ENCODE measurements at places on chromosomes 7 and 10. TPM values are rescaled to one million over a fixed set of nuclear protein-coding genes. Genes with fewer than 3 reads are reported as not detected.

The NT5C2 gene
- 91.7 TPM for total RNA-seq

The TRIM50 gene
- total RNA-seq: 0.19 TPM

The ANKRD61 gene
- total RNA-seq: 0.19 TPM

- H3K4me1 ChIP-seq: no peaks in the 10 kb centered on the region
- H3K27ac ChIP-seq: no peak overlapping the region
- no peak for DNase-seq
- no peak overlapping the region for H3K4me3 ChIP-seq
- H3K27me3 ChIP-seq: no peaks in the 10 kb centered on the region
- H3K36me3 ChIP-seq: no peaks in the 10 kb centered on the region
Measured at GRCh38 chr7:108596560-108596959, 26.9 kb downstream of the DNAJB9 start.

The MKX gene
- 1.3 TPM for total RNA-seq

The SPOCK2 gene
- total RNA-seq: 19.7 TPM

DNA sequence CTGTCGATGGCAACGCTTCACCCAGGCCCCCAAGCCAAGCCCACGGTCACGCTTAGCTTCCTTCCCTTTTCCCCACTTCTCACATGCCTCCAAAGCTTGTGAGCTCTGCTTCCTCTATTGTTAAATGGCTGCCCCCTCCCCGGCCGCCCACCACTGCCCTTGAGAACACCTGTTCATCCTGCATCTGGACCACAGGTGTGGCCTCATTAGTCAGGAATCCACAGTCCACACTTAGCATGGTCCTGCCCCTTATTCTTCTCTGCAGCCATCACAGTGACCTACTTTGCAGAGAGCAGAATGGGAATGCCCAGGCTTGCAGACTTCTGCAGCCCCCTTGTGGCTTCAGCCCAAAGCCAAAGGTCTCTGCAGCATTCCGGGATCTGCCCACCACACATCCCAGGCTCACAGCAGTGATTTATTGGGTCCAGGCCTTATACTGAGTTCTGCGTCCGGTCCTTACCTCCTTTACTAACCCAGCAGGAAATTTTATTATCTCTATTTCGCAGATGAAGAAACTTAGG lies 66.9 kb downstream of the PTPRE start:
- peak; percentile 27 for DNase-seq
- no peaks in the 10 kb centered on the region for H3K27me3 ChIP-seq
- no peak overlapping the region for H3K4me3 ChIP-seq
- no peaks in the 10 kb centered on the region for H3K36me3 ChIP-seq

GRCh38 chr10:100186253-100187212 lies 704 bp upstream of the ERLIN1 start:
- H3K27ac ChIP-seq: peak overlapping the region; percentile 73
- H3K4me1 ChIP-seq: no peaks in the 10 kb centered on the region
- no peak for DNase-seq

The CYP26C1 gene
- total RNA-seq: 0.35 TPM

- no peaks in the 10 kb centered on the region for H3K27me3 ChIP-seq
- H3K4me1 ChIP-seq: no peaks in the 10 kb centered on the region
- no peak for DNase-seq
- no peak overlapping the region for H3K4me3 ChIP-seq
Measured at GRCh38 chr7:115037128-115037802, 115.4 kb downstream of the MDFIC start.

DNA sequence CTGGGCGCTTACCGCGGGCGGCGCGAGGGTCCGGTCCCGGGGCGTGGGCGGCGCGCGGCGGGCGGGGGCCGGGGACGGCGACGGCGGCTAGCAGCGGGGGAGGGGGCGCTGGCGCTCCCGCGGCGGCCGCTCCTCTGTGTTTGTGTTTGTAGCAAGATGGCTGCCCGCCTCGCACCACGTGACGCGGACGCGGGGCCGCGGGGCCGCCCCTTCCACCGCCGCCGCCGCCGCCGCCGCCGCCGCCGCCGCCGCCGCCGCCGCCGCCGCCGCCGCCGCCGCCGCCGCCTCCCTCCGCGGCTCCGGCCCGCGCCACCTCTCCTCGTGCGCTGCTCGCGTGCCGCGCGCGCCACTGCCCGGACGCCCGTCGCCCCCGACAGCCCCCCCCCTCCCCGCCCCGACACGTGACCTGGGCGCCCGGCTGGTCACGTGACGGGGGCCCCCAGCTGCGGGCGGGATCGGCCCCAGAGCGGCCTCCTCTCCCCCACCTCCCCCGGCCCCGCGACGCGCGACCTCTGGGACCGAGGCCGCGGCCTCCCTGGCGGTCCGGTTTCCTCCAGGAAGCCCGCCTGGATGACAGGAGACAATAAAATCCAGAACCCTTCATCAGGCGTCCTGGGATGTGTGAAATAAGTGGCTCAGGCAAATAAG lies at the start of gene GIGYF1:
Gene GIGYF1, minus strand, starts transcription at position 153 of the 648 bp plus-strand sequence. CDS start 6,012 bp downstream, outside the sequence.
- no peaks in the 10 kb centered on the region for H3K27me3 ChIP-seq
- peaks cover 23% of the 10 kb centered on the region for H3K4me1 ChIP-seq
- H3K4me3 ChIP-seq: peak within 1 kb of the TSS; percentile 74
- H3K36me3 ChIP-seq: no peaks in the 10 kb centered on the region
- DNase-seq: peak; percentile 84
- peak within 1 kb of the TSS; percentile 57 for H3K27ac ChIP-seq

GRCh38 chr7:108001764-108002725 lies 916 bp downstream of the LAMB1 start:
- H3K36me3 ChIP-seq: no peaks in the 10 kb centered on the region
- peak overlapping the region; percentile 79 for H3K4me3 ChIP-seq
- H3K4me1 ChIP-seq: peaks cover 11% of the 10 kb centered on the region
- DNase-seq: peak; percentile 39

The UPK3B gene
- 1.9 TPM for total RNA-seq

DNA sequence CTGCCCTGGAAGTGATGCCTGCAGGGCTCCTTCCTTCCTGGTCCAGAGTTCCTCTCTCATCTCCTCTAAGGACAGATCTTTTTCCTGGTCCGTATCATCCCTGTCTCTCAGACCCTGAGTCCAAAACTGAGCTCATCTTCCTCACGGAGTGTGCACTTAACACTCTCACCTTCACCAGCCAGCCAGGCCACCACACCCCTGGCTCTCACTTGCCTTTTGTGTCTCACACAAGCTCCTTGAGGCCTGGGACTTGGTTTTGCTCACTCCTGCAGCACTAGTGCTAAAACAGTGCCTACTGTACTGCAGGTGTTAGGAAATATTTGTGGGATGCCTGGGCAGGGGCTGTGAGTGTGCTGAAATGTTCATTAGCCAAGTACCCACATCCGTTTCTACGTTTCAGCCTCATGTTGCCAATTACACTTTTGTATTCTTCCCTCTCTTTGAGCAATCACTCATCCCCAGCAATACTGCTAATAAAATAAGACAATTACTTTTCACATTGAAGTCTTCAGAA lies 21.4 kb upstream of the PARP12 start:
- no peak overlapping the region for H3K27ac ChIP-seq
- DNase-seq: no peak
- H3K4me3 ChIP-seq: no peak overlapping the region
- no peaks in the 10 kb centered on the region for H3K4me1 ChIP-seq
- H3K36me3 ChIP-seq: peaks cover 5% of the 10 kb centered on the region

The CTAGE15 gene
- 2.2 TPM for total RNA-seq

DNA sequence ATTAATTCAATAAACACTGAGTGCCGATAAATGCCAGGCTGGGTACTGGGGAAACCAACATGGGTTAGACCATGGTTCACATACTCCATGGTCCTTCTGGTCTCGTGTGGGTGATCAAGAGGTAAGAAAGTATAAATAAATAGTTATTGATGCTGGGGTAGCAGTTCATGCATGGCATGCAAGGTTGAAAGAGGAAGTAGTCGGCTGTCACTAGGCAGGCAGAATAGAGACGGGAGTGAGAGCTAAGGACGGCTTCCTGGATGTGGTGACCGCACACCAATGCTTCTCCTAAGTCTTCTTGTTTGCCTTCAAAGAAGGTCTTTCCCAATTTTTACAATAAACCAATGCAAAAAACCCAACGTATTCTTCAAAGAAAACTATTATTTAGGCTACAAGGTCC lies 208.6 kb downstream of the ADAM12 start:
- H3K4me3 ChIP-seq: no peak overlapping the region
- no peaks in the 10 kb centered on the region for H3K4me1 ChIP-seq
- no peaks in the 10 kb centered on the region for H3K36me3 ChIP-seq
- DNase-seq: no peak

DNA sequence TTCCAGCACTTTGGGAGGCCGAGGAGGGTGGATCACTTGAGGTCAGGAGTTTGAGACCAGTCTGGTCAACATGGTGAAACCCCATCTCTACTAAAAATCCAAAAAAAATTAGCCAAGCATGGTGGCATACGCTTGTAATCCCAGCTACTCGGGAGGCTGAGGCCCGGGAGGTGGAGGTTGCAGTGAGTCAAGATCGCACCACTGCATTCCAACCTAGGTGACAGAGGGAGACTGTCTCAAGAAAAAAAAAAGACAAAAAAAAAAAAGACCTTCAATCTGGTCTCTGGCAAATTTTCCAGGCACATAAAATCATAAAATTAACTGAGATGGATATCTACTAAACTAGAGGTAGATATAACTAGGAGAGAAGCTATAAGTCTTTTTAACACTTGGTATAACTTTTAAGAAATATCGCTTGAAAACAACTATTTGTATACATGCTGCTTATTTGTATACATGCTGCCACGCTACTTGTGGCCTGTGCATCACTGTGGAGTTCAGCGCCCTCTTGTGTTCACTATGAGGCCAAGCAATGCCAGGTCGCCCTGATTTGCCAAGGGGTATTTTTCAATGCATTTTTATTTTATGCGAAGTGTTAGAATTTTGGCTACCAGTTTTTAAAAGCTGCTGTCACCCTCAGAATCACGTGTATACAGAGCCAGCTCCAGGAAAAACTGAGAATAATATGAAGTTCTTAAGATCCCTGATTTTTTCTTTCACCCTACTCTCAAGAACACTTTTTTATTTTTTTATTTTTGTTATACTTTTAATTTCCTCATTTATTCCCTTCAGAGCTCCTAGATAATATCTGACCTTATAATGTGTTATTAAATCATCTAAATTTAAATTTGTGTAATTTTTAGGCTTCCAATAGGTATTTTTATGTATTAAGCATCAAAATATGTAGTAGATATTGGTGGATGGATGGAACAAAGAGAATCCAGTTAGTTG lies 26.7 kb downstream of the CYCS start:
- no peaks in the 10 kb centered on the region for H3K4me1 ChIP-seq
- no peak overlapping the region for H3K27ac ChIP-seq
- H3K4me3 ChIP-seq: no peak overlapping the region
- no peaks in the 10 kb centered on the region for H3K27me3 ChIP-seq
- H3K36me3 ChIP-seq: no peaks in the 10 kb centered on the region
- DNase-seq: peak; percentile 40

The CYP17A1 gene
- 3.3 TPM for total RNA-seq

- no peak overlapping the region for H3K4me3 ChIP-seq
- no peaks in the 10 kb centered on the region for H3K36me3 ChIP-seq
- no peaks in the 10 kb centered on the region for H3K4me1 ChIP-seq
- H3K27ac ChIP-seq: no peak overlapping the region
- DNase-seq: no peak
Measured at GRCh38 chr10:125375210-125375609, 214.8 kb upstream of the CTBP2 start.

DNA sequence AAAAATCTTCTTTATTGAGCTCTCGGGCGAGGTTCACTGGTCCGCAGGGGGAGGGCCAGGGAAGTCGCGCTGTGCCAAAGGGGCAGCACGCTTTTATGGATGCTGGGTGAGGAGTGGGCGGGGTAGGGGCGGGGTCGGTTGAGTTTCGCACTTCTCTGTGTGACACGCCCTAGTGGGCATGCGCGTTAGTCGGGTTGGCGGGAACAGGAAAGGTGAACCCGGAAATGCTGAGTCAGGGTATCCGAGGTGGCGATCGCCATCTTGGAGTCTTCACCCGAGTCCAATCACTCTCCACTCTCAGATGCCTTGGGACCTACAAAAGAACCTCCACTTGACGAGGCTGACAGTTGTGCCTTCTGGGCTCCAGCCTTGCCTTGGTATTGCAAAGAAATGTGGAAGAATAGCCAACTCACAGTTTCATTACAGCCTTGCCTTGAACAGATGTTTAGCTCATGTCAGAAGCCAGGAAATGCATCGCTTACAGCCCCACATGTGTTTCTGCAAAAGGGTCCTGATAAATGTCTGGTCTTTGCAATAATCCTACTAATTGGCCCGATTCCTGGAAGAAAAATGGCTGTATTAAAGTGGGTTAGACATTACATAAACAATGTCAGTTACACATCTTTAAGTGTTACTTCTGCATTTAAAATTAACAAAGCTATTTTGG lies 64.1 kb downstream of the AHR start:
- no peaks in the 10 kb centered on the region for H3K27me3 ChIP-seq
- DNase-seq: peak; percentile 30
- H3K4me1 ChIP-seq: no peaks in the 10 kb centered on the region
- no peaks in the 10 kb centered on the region for H3K36me3 ChIP-seq
- no peak overlapping the region for H3K27ac ChIP-seq

DNA sequence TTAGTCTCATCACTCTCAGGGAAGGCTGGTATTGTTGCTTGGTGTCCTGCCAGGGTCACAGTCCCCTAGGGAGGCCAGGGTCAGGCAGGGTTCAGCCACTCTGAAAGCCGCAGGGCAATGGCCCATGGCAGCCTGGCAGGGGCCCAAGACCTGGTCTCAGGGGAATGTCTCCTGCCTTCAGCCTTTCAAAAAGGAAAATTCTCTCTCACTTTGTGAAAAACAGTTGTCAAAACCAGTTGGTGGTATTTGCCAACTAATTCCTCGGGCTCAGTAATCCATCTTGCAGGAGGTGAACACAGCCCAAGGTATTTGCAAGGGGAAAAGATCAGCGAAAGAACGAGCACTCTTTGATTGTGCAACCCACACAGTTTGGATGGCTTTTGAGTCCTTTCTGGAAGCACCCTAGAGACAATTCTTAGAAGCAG lies 101.5 kb downstream of the JCAD start:
- H3K27me3 ChIP-seq: no peaks in the 10 kb centered on the region
- DNase-seq: no peak
- H3K27ac ChIP-seq: no peak overlapping the region
- H3K4me3 ChIP-seq: no peak overlapping the region
- H3K36me3 ChIP-seq: no peaks in the 10 kb centered on the region

- H3K27ac ChIP-seq: no peak overlapping the region
- H3K4me1 ChIP-seq: peaks cover 7% of the 10 kb centered on the region
- H3K4me3 ChIP-seq: no peak overlapping the region
- no peaks in the 10 kb centered on the region for H3K27me3 ChIP-seq
- peak; percentile 18 for DNase-seq
Measured at GRCh38 chr7:152336754-152337368, 98.9 kb downstream of the KMT2C start.

All from kidney (tissue), 22 donors.